Hepatocyte (in vitro differentiated cells): ENCODE measurements at places on chromosomes 12 and 14.
A peak's percentile ranks its signal among the peaks of the same experiment; 100 is the strongest.

DNA sequence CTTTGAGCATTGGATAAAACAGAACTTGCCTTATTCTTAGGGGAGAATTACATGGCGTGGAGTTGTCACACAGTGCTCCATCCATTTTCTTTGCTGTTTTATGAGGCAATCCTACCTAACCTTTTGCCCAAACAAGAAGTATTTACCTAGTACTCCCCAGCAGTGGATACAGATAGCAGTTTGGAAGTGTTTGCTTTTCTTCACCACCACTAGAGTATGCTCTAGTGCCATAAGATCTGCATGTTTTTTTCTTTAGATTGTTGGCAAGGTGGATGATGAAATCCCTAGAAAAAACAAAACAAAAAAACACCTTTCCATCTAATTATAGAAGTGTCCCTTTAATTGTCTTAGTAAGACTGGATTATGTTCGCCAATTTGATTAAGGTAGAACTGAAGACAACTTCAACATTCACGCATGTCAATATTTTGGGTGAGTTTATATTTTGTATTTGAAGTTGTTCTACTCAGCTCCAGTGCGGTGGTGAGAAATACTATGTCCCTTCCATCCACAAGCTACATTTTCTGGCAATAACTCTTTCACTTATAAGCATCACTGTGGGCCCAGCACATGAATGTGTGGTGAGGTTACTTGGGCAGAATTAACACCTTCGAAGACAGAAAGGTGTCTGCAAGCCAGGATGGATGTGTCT, 23.6 kb upstream of the TMEM260 start:
- peak; percentile 54 for DNase-seq

DNA sequence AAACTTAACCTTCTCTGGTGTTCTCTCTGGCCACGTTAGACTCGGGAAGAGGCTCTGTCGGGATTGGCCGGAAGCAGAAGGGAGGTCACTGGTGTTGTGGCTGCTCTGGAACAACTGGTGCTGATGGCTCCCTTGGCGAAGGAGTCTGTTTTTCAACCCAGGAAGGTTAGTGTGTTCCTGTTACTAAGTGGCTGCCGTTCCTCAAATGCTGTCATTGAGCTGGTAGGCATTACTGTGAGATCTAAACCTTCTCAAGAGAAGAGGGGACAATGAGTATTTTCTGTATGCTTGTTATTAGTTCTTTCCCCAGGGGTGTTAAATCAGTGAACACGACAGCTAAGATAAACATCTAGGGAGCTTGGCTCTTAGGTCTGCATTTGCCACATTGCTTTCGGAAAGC, 18.3 kb downstream of the POP5 start:
- DNase-seq = no peak

DNA sequence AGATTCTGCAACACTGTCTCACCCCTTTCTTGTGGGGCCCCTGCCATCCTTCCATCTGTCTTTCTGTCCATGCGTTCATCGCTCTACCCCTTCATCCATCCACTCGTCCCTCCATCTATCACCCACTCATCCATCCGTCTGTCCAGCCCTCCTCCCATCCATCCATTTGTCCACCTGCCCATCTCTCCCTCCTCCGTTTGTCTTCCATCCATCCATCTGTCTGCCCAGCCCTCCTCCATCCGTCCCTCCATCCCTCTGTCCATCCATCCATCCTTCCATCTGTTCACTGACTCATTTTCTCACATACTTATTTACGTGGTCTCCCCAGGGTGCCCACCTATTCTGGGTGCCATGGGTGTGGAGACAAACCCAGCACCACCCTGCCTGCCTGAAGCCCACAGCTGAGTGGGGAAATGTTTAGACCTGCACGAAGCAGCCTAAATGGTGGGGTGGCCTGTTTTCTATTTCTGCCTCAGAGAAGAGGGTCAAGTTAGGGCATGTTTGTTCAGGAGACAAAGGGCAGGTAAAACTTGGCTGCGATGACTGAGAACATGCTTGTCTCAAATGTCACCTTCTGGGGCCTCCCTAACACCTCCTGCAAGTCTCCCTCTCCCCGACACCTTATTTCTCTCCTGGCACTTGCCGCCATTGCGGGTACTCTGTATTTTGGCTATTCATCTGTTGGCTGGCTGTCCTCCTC, 2.8 kb upstream of the SLC25A47 start:
- no peak for DNase-seq

GRCh38 chr12:85457016-85457415, 177.0 kb downstream of the ALX1 start:
- DNase-seq = no peak

GRCh38 chr14:100498068-100498467, 89.1 kb downstream of the BEGAIN start:
- no peak for DNase-seq

DNA sequence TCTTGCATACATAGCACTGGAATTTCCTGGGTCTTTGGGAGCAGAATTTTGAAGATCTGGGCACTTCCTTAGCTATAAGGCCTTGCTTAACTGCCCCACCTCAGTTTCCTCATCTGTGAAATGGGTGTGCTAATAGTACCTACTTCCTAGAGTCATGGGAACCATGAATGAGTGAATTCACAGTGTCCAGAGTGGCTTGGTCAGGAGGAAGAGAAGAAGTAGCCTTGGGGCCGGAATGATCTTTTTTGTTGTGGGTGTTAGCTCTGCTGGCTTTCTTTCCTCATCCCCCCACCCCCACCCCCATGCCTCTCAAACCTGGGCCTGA, 2.4 kb downstream of the SH2B3 start:
- no peak for DNase-seq

DNA sequence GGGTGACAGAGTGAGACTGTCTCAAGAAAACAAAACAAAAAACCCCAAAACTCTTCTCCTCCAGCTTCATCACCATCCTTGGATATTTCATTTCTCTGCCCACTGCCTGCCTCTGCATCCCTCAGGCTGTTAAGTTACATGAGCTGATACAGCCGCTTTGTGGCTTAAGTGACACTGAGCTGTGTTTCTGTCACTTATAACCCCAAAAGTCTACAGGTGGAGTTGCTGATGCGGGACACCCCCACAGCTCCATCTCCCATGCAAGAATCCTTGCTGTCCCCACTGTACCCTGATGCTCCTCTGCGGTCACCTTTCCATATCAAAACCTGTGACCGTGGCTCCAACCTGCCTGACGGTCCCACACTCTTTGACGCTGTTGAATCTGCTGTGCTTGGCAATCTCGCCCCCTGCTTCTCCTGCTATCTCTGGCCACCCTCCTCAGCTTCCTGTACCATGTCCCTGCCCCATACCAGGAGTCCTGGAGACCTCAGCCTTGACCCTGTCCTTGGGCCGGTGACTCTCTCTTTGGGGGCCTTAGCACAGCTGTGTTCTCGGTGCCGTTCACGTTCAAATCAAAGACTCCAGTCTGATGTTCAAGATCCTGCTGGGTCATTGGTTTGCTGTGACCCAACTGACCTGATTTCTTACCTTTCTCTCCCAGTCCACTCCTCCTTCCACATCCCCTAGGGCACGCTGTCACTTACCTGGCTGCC, 20.3 kb downstream of the HVCN1 start:
- DNase-seq = no peak

GRCh38 chr12:8637244-8637643, 24.6 kb upstream of the AICDA start:
- DNase-seq = no peak

GRCh38 chr12:131375972-131376345, 334.9 kb upstream of the SFSWAP start:
- no peak for DNase-seq

DNA sequence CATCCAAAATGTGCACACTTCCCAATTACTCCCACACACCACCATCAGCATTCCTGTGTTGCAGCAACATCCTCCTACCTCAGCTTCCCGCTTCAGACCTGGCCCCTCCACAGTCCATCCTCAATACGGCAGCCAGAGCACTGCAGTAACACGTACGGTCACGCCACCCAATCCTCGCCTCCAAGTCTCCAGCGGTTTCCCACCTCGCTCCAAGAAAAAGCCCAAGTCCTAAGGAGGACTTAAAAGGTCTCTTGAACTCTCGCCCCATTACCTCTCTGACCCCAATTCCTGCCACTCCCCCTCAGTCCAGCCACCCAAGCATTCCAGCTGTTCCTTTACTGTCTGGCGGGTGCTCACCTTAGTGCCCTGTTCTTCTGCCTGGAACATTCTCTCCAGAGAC, 12.0 kb downstream of the FBXO21 start:
- no peak for DNase-seq

DNA sequence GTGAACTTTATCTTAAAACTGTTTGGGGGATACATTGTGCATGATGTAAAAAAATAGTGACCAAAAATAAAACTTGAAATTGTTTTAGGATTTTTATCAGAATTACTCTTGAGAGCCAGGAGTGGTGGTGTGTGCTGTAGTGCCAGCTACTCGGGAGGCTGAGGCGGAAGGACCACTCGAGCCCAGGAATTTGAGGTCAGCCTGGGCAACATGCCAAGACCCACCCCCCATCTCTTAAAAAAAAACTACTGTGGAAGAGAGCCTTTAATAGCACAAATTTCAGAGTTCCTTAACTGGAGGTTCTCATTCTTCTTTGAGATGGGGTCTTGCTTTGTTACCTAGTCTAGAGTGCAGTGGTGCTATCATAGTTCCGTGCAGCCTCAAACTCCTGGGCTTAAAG, 21.5 kb downstream of the CPSF2 start:
- DNase-seq = no peak

DNA sequence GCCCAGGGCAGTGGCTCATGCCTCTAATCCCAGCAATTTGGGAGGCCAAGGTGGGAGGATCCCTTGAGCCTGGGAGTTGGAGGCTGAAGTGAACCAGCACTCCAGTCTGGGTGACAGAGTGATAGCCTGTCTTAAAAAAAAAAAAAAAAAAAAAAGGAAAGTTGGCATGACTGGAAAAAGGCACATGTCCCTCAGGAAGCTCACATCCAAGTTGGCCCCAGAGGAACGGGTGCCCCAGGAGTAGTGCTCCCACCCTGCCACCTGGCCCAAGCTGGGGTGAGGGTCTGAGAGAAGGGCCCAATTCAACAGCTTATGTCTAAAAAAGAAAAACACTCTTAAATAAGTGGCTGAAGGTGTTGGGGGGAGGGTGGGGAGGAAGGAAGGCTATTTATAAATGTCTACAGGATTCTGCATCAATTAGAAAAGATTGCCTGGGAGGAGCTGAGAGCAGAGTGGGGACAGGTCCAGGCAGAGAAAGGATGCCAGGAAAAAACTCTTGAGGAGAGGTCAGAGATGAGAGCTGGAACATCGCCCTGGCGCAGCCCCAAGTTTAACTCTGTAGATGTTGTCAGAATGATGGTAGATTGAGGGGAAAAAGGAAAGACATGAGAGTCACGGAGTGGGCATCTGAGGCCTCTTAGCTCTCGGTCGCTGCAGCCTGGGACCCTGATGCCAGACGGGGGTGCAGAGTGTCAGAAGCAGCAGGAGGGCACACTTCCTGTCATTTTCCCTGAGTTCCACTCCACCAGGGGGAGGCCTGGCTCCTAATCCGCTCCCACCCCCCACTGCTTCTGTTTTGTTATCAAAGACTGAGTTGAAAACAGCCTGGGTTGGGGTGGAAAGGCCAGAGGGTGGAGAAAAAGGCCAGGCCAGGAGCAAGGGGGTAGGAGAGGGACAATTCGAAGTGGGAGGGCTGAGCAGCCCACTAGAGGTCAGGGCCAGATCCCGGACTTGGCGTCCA, 7.3 kb downstream of the SPRYD3 start:
- DNase-seq = peak; percentile 49

DNA sequence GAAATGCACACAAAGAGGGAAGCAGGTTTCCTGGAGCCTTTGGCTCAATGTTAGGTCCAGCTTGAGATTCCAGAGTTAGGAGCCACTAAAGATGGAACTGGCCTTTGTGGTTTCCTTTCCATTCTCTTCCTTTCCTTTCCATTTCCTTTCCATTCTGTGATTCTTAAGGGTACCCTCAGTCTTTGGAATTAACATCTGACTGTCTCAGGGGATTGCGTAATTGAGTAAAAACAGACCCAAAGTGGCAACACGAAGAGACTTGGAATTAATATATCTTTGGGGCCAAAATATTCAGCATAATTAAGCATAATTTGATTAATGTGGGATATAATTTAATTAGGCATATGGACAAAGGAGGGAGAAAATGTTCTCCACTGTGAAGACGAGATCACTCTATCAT, 205.6 kb downstream of the CRADD start:
- DNase-seq = no peak

- DNase-seq = no peak
Observed at GRCh38 chr12:31536672-31537071, 54.3 kb downstream of the DENND5B start.

DNA sequence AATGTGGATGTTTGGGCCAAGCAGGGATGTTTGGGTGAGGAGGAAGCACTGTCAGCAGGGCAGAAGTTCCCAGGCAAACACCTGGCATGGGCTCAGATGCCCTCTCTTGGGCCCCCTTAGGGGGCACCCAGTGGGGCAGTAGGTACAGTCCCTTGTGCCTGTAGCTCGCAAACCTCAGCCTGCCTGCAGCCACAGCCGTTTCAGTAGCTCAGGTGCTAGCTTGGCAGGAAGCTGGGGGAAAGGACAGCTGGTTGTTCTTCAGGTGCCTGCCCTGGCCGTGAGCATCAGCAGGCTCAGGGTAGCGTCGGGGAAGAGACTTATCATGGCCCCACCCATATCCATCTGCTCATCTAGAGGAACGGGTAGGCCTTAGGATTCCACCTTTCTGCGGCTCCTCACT, 67.5 kb downstream of the B4GALNT3 start:
- no peak for DNase-seq

GRCh38 chr12:63937378-63938316, 93.1 kb downstream of the SRGAP1 start:
- no peak for DNase-seq

GRCh38 chr12:25052196-25052913, 103.5 kb upstream of the BCAT1 start:
- DNase-seq = peak; percentile 52

- no peak for DNase-seq
Observed at GRCh38 chr12:111409780-111410430, 4.2 kb downstream of the SH2B3 start.

GRCh38 chr12:104738776-104739642, 219.1 kb downstream of the SLC41A2 start:
- no peak for DNase-seq

- peak; percentile 67 for DNase-seq
Observed at GRCh38 chr12:93060666-93061472, 131.8 kb upstream of the EEA1 start.

DNA sequence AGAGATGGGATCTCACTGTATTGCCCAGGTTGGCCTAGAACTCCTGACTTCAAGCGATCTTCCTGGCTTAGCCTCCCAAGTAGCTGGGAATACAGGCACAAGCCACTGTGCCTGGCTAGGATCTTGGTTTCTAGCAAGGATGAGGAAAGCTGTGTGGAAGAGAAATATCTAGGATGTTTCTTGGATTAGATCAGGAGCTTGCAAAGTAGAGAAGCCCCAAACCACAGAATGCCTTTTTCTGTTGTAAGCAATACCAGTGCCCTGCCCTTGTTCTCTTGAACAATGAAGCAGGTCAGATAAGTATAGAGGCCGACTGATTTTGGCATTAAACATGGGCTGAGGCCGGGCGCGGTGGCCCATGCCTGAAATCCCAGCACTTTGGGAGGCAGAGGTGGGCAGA, 44.3 kb upstream of the STRN3 start:
- no peak for DNase-seq

DNA sequence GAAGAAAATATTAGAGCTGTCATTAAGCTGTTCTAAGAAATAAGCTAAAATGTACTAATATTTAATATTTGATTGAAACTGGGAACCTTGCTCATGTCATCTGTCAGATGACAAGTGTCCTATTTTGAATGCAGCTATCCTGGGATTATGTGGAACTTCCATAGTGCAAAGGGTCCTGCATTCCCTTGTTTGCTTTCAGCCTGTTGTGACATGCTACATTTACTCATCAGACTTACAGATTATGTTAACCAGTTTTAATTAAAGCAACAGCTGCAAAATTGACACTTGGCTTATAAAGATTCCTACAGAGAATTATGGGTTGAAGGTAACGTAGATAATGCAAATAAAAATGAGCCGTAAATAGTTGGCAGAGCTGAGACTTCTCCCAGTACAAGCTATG, 458.4 kb upstream of the RGS6 start:
- DNase-seq = no peak
